ENCODE measurements at places on chromosomes 2 and 18.
A peak's percentile ranks its signal among the peaks of the same experiment; 100 is the strongest.

GRCh38 chr2:20917287-20917660, 94.4 kb upstream of the LDAH start:
- no peak for DNase-seq

GRCh38 chr2:85852937-85853498, 35.8 kb downstream of the ST3GAL5 start:
- DNase-seq = peak; percentile 46

DNA sequence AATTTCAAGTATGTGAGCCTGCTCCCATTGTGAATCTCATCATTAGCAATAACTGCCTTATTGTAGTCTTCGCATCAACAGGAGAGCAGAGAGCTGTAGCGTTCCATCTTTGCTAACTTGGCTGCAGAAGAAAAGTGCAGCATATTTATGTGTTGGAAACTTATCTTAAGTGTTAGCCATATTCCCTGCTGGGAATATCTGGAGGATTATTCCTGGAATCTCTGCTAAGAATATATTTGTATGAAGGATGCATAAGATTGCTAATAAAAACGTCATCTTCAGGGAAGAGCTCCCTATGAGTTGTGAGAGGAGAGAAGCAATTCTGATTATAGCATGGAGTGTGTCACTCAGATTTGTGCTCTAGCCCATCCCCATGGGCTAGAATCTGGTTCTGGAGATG, 115.1 kb upstream of the REG3G start:
- no peak for DNase-seq

- DNase-seq = peak; percentile 86
Observed at GRCh38 chr2:16664052-16664731, 1.4 kb downstream of the CYRIA start.

- peak; percentile 40 for DNase-seq
Observed at GRCh38 chr18:9619990-9620389, 5.6 kb upstream of the PPP4R1 start.

All from suppressor macrophage treated with lipopolysaccharide for 4 hours (primary cell).